ENCODE measurements at places on chromosomes 13 and 19.

DNA sequence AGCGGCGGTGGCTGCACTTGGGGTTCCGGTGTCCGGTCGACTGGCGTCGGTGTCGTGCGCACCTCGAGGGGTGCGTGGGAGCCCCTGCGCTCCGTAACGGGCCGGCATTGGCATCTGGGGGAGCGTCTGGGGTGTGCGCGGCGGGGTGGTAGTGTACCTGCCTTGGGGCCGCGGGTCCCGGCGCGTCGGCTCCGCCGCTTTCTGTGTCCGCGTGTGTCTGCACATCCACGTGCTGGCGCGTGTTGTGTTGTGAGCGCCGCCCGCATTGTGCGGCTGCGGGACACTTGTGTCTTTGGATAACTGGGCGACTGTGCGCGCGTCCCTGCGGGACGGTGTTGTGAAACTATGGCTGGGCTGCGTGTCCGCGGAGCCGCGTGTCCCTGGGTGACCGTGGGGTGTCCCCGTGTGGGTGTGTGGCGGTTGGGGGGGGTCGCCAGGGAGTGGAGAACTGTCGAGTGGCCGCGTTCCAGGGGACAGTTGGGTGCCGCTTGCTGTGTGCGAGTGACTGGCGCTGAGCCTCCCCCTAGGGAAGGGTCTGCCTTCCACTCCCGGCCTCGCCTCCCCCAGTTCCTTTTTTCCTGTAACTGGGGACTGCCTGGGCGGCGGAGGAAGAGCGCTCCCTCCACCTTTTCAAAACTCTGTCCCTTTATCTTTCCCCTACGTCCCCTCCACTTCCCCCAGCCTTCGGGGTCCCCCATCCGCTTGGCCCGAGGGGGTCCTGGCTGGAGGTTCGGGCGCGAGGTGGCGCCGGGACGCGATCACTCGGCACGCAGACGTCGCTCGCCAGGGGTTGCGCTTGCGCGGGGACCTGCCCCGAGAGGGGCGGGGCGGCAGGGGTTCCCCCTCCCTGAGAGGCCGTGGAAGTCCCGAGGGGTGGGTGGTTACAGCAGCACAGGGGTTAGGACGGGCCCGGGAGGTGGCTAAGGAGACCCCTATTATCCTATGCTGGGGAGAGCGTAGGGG is 5.7 kb upstream of the NFIC start:
- DNase-seq = peak; percentile 81

DNA sequence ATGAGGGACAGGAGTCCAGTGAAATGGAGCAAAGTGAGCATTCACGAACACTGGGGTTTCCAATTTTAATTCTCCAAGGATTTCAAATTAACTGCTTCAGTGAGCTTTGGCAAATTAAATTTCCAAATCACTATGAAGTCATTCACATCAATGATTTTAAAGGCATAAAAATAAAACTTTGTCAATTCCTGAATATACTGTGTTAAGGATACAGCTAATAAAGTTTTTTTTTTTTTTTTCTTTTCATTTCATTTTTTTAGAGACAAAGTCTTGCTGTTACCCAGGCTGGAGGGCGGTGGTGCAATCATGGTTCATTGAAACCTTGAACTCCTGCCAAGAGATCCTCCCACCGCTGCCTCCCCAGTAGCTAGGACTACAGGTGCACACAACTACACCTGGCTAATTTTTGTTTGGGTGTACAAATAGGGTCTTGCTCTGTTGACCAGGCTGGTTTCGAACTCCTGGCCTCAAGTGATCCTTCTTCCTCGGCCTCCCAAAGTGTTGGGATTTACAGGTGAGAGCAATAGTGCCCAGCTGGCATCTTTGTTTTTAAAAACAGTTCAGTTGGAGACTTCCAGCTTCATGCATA is 21.9 kb downstream of the RBM26 start:
- DNase-seq = no peak

- no peak for DNase-seq
Observed at GRCh38 chr13:43489233-43489632, 297.5 kb downstream of the ENOX1 start.

- no peak for DNase-seq
Observed at GRCh38 chr13:58619396-58620113, 988.0 kb downstream of the PCDH17 start.

DNA sequence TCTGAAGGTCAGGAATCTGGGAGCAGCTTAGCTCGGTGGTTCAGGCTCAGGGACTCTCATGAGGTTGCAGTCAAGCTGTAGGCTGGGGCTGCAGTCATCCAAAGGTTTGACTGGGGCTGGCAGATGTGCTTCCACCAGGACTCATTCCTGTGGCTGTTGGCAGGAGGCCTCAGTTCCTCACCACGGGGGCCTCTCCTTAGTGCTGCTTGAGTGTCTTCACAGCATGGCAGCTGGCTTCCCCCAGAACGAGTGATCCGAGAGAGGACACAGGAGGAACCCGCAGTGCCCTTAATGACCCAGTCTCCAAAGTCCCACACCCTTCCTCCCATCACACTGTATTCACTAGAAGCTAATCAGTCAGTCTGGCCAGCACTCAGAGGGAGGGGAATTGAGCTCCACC is 38.7 kb upstream of the EHD2 start:
- DNase-seq = no peak

GRCh38 chr19:57720878-57721277 is 6.5 kb downstream of the ZNF671 start:
- DNase-seq = no peak

DNA sequence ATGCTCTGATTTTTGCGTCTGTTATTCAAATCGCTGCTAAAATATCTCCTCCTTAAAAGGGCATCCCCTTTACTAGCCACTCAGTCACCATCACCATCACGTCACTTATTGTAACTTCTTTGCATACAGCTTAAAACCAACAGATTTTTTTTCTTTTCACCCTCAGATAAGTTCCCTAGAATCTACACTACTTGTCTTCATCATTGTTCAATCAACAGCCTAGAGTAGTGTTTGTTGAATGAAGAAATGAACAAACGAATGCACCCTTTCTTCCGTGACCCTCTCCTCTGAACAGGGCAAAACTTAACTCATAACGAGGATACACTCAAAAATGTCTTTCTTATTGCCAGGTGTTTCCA is 1.1 kb upstream of the AKAP11 start:
- DNase-seq = no peak

DNA sequence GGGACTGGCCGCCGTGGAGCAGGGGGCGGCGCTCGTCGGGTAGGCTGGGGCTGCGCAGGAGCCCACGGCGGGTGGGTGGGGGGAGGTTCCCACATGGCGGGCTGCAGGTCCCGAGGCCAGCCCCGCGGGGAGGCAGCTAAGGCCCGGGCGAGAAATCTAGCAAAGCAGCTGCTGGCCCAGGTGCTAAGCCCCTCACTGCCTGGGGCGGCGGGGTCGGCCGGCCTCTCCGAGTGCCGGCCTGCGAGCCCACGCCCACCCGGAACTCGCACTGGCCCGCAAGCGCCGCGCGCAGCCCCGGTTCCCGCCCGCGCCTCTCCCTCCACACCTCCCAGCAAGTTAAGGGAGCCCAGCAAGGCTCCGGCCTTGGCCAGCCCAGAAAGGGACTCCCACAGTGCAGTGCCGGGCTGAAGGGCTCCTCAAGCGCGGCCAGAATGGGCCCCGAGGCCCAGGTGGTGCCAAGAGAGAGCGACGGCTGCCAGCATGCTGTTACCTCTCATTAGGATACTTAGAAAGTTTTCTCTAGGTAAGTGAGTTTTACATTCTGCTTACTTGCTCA is 1463.5 kb upstream of the MIR17HG start:
- DNase-seq = no peak

DNA sequence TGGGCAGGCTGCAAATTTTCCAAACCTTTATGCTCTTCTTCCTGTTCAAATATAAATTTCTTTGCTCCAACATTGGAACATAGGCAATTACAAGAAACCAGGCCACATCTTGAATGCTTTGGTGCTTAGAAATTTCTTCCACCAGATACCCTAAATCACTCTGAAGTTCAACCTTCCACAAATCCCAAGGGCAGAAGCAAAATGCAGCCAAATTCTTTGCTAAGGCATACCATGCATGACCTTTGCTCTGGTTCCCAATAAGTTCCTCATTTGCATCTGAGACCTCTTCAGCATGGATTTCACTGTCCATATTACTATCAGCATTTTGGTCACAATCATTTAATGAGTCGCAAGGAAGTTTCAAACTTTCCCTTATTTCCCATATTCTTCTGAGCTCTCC is 130.9 kb downstream of the DIAPH3 start:
- no peak for DNase-seq

DNA sequence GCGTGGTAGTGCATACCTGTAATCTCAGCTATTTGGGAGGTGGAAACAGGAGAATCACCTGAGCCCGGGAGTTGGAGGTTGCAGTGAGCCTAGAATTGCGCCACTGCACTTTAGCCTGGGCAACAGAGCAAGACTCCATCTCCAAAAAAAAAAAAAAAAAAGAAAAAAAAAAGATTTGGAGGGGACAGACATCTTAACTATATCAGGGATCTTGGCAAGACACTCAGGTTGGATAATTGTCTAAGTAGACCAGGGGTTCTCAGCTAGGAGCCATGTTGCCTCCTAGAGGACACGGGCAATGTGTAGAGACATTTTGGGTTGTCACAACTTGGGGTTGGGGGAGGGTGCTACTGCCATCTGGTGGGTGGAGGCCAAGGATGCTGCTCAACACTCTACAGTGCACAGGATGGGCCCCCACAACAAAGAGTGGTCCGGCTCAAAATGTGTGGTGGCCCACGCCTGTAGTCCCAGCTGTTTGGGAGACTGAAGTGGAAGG is 1.9 kb upstream of the ZNF580 start:
- peak; percentile 73 for DNase-seq

DNA sequence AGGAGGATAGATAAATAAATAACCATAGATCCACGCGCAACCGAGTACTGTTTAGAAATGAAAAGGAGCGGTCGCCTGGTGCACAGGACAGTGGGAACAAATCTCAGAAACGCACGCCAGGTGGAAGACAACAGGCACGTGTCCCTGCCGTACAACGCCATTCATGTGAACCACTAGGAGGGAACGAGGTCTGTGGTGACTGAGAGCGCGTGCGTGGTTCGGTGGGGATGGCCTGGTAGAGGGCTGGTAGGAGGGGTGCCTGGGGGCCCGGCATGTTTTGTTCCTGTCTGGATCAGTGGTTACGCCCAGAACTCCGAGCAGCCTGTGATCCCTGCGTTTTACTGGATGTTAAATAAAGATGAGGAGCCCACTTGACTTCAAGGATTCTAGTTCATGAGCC is 111.9 kb downstream of the KDM4B start:
- DNase-seq = no peak

DNA sequence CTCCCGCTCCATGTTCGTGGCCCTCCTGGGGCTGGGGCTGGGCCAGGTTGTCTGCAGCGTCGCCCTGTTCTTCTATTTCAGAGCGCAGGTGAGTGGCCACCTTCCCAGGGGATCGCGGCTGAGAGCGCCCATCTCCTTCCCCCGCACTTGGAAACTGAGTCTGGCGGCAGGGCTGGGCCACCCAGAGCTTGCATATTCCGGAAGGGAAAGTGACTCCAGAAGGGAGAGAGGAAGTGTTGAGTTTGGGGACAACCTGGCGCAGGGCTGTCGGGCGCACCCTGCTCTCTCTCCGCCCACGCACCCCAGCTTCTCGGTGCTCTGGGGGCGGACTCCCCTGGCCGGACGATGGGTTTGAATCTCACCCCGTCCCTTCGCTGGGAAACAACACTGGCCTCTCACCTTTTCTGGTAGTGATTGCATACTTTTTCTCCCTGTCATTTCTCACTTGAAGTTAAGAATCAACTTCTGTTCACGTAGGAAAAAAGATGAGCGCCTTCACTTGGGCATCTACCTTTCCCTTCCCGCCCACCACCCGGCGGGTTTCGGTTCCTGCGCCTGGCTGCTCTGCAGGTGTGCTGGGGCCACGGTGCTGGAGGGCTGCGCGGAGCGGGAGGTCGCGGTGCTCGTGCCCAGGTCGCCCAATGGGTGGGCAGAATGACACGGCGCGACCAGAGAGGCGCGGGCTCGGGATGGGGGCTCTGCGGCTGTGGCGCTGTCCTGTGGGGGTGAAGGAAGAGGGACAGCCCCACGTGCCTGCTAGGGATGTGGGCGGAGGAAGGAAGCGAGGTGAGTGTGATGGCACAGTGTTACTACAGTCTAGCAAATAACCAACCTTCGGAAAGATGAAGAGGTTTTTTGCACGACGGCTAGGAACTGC is 721 bp downstream of the TNFSF11 start:
- DNase-seq = peak; percentile 21

DNA sequence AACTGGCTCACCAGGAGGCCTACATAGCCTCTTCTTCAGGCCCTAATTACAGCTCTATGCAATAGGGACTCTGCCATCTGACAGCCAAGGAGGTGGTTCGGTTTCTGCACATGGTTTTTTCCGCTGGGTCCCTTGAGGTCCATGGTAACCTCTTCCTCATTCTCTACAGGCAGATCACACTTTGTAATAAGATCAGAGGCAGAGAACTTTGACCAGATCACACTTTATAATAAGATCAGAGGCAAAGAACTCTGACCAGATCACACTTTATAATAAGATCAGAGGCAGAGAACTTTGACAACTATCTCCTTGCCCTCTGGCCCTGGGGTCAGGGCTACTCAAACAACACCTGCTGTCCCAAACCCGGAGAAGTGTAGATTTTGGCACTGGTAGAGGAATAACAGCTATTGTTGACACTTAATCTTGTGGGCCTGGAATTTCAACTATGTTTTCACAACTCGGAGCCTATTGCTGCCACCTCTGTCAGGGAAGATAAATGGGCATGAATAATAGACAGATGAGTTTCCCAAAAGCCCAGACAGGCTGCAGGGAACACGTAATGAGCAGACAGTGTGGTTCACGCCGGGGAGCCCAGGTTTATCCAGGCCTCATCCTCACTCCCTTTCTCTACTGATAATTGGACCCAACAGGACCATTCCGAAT is 246.1 kb downstream of the UQCRFS1 start:
- DNase-seq = no peak

- no peak for DNase-seq
Observed at GRCh38 chr13:105627270-105627669, 908.2 kb downstream of the EFNB2 start.

GRCh38 chr19:10112895-10113591 is 1.6 kb downstream of the P2RY11 start:
- DNase-seq = peak; percentile 77

DNA sequence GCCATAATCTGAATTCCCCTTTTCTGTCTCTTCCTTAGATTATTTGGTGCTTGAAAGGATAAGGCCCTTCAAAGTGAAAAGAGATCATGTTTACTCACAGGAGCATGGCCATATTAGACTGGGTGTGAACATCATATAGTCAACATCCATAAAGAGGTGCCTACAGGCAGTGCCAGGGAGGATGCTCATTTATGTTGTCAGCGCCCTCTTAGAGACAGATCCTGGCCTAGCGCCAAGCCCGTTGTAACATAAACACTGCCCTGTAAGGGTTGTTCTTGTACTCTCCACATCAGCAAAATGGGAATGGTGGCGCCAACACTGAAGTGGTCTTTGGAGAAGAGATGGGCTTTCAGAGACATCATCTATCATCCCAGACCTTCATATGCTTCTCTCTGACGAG is 16.1 kb downstream of the PCDH8 start:
- no peak for DNase-seq

GRCh38 chr13:59409634-59410200 is 754.0 kb downstream of the DIAPH3 start:
- no peak for DNase-seq

Measured in CD4-positive, alpha-beta T cell treated with Interleukin-10 for 1 hour (primary cell).